Activated naive CD4-positive, alpha-beta T cell treated with Interleukin-2 at 50 U/mL for 16 hours (primary cell): ENCODE measurements at places on chromosomes 13 and 19.
A peak's percentile ranks its signal among the peaks of the same experiment; 100 is the strongest.

GRCh38 chr13:46173656-46174055 is 8.3 kb downstream of the LCP1 start:
- DNase-seq: peak; percentile 41

DNA sequence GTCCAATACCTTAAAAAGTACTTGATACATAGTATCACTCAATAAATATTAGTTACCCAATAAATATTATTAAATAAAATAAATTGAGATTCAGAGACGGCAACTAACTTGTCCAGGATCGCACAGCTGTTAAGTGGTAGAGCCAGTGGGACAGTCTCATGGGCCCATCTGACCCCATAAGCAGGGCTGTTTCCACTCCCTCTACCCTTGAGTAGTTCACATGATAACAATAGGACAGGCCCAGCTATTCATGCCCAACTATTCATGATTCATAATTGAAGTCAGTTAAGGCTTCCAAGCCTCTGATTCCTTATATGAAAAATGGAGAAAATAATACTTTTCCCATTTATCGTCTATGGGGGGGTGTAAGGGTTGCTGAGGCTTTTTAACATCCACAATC is 78.2 kb downstream of the C13orf42 start:
- no peak for DNase-seq

GRCh38 chr13:110344320-110344719 is 37.2 kb downstream of the COL4A2 start:
- DNase-seq: no peak

DNA sequence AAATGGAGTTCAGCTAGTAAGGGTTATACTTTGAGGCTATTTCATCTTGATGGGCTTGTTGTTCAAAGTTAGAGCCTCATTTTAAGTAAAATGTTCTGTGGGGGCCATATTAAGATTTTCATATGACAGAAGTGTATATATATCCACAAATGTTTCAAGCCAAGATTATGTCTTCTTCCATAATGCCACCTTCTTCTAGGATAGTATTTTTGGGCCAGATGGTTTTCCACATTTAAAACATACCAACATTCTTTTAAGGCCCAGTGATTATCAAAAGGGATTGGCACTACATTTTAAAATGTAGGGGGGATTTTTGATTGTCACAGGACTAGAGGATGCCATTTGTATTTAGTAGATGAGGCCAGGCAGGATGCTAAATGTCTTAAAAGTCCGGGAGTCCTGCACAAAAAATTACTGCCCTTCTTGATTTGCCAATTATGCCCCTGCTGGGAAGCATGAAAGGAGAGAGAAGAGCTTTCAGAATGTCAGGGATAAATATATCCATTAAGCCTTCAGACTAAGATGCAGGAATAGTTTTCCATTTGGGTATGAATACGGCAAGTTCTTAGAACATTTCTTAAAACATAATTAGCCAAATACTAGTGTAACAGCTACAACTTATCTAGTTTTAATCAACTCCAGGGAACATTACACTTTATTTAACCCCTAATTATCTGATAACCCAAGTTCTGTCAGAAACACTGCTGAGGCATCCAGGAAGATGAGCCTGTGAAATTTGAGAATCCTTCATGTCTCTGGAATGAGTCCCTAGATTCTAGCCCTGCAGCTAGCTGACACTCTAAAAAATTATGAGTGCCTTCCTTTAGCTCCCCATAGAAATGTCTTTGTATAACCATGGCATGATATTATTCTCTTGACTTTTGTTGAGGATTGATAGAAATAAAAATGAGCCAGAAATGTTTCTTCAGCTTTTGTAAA is 34.0 kb downstream of the ITM2B start:
- no peak for DNase-seq

GRCh38 chr13:112893570-112894422 is 75.2 kb upstream of the MCF2L start:
- DNase-seq: peak; percentile 9

DNA sequence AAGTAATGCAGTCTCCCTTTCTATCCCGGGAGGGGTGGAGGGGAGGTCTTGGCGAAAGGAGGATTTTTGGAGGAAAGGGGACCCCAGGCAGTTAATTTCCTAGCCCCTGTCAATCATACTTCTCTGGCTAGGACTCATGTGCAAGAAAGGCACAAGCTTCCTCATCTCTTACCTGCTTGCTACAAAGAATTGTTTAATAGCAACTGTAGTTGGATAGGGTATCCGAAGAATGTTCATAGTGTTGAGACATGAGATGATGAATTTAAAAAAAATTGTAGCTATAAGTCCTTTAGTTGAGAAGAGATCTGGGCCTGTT is 525 bp downstream of the BORA start:
- no peak for DNase-seq

DNA sequence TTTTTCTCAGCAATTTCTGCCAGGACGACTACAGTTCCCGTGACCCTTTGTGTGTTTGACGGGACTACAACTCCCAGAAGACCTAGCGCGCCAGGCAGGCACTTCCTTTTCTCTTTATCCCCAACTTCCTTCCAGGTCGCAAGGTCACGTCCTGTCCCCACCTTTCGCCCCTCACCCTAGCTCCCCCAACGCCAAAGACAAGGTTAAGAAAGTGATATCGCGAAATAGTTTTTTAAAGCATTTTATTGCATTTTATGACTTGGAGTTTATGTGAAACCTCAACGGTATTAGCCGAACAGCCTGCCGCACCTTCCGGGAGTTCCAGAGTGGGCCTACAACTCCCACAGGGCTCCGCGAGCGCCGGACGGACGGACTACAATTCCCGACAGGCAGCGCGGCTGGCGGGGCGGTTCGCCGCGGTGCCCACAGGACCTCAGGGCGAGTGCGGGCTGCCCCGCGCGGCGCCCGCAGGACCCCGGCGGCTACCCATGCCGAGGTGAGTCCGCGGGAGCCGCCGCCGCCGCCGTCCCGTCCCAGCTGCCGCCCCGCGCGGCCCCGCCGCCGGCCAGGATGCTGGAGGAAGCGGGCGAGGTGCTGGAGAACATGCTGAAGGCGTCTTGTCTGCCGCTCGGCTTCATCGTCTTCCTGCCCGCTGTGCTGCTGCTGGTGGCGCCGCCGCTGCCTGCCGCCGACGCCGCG is at the start of gene NCLN:
Gene NCLN, plus strand, starts transcription at position 470 of the 699 bp plus-strand sequence. Its CDS starts 101 bp downstream, at position 571.
- DNase-seq: peak; percentile 95

- DNase-seq: no peak
These were observed 133.2 kb downstream of the VWA8 start for GRCh38 chr13:41827507-41828213.

DNA sequence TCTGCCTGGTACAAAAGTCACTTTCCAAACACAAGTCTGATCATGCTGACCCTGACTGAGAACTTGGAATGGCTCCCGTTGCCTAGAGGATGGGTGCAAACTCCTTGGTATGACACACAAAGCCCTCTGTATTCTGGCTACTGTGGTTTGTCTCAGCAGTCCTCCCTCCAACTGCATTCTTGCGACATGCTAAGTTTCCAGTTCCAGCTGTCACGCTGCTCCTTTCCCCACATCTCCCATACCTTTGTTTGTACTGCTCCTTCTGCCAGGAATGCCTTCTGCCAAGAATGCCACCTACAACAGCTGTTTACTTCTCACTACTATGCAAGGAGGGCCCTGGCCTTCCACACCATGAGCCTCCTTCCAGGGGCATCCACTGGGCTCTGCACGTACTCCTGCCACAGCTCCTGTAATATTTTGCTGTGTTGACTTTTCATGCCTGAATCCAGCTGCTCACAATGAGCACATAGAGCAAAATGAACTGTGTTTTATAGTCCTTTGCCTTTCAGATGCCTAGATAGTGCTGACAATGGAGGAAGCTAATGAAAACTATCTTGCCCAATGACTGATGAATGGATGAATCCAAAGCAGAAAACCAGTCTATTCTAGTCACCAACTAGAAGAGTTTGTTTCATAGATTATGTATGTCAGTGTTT is 543.7 kb downstream of the EFNB2 start:
- no peak for DNase-seq

- no peak for DNase-seq
These were observed 10.3 kb upstream of the EEF2 start for GRCh38 chr19:3995607-3996006.

GRCh38 chr19:34337739-34338138 is 27.3 kb upstream of the GPI start:
- DNase-seq: no peak
